ENCODE measurements at places on chromosomes 7 and 10. TPM values are rescaled to one million over a fixed set of nuclear protein-coding genes. Genes with fewer than 3 reads are reported as not detected.
A peak's percentile ranks its signal among the peaks of the same experiment; 100 is the strongest.

DNA sequence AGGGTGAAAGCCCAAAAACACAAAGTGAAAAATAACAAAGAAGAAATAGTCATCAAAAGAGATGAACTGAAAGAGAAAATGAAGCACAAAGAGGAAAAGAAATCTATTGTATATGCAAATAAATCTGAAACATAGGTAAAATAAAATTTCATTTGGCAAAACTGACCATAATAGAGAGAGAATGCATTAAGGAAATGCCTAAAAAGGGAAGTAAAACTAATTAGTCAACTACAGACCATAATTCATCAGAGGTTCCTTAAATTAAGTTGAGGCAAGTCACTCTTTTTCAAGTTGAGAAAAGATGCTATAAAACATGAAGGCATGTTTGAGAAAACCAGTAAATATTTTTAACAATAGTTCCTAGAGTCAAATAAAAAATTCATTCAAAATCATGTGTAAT is 233.3 kb downstream of the LRRN3 start:
- no peak overlapping the region for H3K4me3 ChIP-seq
- H3K27ac ChIP-seq: no peak overlapping the region
- no peaks in the 10 kb centered on the region for H3K36me3 ChIP-seq

DNA sequence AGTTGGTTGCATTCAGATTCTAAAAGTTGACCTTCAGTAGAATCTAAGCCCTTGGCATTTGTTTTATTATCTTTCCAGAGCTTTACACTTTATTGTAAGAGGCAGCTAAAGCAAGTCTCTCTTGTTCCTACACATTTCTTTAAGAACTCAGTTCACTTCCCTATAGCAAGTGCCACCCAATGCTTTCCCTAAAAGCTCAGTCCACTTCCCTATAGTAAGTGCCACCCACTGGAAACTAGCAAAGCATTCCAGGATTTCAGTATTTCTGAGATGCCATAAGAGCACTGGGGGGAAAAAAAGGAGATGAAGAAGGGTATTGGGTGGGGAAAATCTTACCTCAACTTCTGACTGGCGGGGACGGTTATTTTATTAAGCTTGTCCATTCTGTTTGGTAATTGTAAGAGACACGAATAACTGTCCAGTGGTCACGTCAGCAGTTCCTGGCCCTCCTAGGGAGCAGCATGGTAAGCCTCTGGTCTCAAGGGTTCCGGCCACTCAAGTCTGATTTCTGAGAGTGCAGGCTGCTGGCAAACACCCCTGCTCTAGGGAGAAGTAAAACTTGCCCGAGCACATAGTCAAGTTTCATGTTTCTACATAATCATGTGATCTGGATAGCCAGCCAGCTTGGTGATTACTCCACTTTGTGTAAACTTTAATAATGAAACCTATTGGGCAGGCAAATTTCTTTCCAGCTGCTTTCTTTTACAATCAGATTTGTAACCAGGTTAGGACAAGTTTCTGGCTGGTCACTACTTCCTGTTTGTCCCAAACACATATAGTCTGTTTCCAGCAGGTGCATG is at the start of gene BLNK:
BLNK (minus strand) TSS at position 554 of the 800 bp plus-strand sequence; CDS start at position 383, 171 bp downstream.
- no peaks in the 10 kb centered on the region for H3K36me3 ChIP-seq
- H3K27me3 ChIP-seq: no peaks in the 10 kb centered on the region
- peak; percentile 85 for DNase-seq

Gene JAKMIP3
- 0.32 TPM for total RNA-seq

Gene MYO1G
- 21.0 TPM for total RNA-seq

GRCh38 chr7:112358513-112358912 is 91.7 kb upstream of the IFRD1 start:
- H3K27me3 ChIP-seq: no peaks in the 10 kb centered on the region
- peaks cover 14% of the 10 kb centered on the region for H3K4me1 ChIP-seq
- DNase-seq: no peak
- no peak overlapping the region for H3K4me3 ChIP-seq

DNA sequence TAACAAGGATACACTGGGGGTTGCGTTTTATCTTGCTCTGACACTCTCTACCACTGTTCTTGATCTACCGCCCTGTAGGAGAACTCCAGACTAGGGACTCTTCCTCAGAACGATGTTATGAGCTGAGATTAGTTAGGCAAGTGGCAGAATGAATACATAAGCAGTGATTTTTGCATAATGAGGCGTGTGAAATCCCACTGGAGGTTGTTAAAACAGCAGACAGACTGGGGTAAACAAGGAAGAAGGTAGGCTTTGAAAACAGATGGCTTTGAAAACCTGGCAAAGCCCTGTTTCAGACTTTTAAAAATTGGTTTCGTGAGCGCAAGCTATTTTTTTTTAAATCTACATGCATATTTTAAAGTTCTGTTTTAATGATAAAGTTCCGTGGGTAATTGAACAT is 785.2 kb downstream of the TYW1 start:
- no peaks in the 10 kb centered on the region for H3K4me1 ChIP-seq
- H3K27ac ChIP-seq: no peak overlapping the region
- H3K27me3 ChIP-seq: no peaks in the 10 kb centered on the region
- H3K36me3 ChIP-seq: no peaks in the 10 kb centered on the region
- DNase-seq: no peak

Gene AVL9
- 31.3 TPM for total RNA-seq

DNA sequence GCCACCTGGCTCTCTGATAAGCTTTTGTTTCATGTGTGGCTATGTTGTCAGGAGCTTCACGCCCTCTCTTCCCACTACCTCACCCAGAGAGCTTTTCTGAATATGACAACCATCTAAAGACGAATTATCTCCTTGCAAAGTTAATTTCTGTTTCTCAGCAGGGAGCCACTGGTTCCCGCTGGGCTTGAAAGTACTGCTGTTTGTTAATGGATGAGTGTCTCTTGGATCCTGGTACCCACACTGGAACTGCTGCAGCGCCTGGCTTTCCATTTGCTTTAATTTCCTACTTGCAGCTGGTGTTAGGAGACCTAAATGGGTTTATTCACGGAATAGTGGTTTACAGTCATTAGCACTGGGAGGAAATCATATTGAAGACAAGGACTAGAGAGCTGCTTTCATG is 267.9 kb upstream of the LRGUK start:
- H3K27ac ChIP-seq: no peak overlapping the region
- H3K4me3 ChIP-seq: no peak overlapping the region
- no peaks in the 10 kb centered on the region for H3K36me3 ChIP-seq
- H3K27me3 ChIP-seq: no peaks in the 10 kb centered on the region

- H3K27ac ChIP-seq: no peak overlapping the region
- H3K36me3 ChIP-seq: peaks cover 38% of the 10 kb centered on the region
- no peaks in the 10 kb centered on the region for H3K4me1 ChIP-seq
- H3K4me3 ChIP-seq: peak overlapping the region; percentile 91
- DNase-seq: no peak
- H3K27me3 ChIP-seq: no peaks in the 10 kb centered on the region
These were observed 1.4 kb downstream of the HPS1 start for GRCh38 chr10:98445200-98445812.

Gene PUS7
- total RNA-seq: 10.9 TPM

DNA sequence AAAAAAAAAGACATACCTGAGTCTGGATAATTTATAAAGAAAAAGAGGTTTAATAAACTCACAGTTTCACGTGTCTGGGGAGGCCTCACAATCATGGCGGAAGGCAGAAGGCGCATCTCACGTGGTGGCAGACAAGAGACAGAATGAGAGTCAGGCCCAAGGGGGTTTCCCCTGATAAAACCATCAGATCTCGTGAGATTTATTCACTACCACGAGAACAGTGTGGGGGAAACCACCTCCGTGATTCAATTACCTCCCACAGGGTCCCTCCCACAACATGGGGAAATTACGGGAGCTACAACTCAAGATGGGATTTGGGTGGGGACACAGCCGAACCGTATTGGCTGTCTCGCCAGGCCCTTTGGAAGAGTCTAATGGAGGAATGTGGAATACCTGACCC is 9.0 kb upstream of the MAFK start:
- no peaks in the 10 kb centered on the region for H3K4me1 ChIP-seq
- H3K4me3 ChIP-seq: no peak overlapping the region
- no peaks in the 10 kb centered on the region for H3K36me3 ChIP-seq
- H3K27ac ChIP-seq: no peak overlapping the region

Gene TIMM23B
- 15.3 TPM for total RNA-seq

Gene CDC14C
- total RNA-seq: not detected

DNA sequence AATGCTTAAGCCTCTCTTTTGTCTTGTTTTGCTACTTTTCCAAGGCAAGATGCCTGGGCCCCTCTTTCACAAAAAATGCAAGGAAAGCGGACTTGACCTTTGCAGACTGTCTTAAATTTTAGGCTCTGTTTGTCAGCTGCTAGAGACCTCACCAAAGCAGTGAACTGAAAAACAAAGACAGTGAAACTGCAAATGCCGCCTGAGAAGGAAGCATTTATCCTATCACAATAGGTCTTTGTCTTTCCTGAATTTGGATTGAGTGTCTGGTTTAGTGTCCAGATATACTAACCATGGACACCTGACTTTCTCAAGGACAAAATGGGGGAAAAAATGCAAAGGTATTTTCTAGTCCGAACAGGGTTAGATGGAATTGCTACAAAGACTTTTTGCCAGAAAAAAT is 256.9 kb downstream of the INHBA start:
- H3K4me3 ChIP-seq: no peak overlapping the region
- H3K27ac ChIP-seq: no peak overlapping the region

GRCh38 chr7:19526639-19527038 is 182.2 kb downstream of the POLR1F start:
- H3K27ac ChIP-seq: no peak overlapping the region
- H3K4me3 ChIP-seq: no peak overlapping the region
- no peaks in the 10 kb centered on the region for H3K27me3 ChIP-seq
- no peaks in the 10 kb centered on the region for H3K4me1 ChIP-seq
- no peaks in the 10 kb centered on the region for H3K36me3 ChIP-seq
- DNase-seq: no peak

DNA sequence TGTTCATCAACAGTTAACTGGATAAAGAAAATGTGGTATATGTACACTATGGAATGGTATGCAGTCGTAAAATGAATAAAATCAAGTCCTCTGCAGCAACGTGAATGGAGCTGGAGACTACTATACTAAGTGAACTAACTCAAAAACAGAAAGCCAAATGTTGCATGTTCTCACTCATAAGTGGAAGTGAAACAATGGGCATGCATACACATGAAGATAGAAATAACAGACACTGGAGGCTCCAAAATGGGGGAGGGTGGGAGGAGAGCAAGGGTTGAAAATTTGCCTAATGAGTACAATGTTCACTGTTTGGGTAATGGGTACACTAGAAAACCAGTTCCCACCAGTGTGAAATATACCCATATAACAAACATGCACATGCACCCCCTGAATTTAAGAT is 179.5 kb downstream of the ZWINT start:
- no peaks in the 10 kb centered on the region for H3K27me3 ChIP-seq
- H3K4me3 ChIP-seq: no peak overlapping the region
- H3K36me3 ChIP-seq: no peaks in the 10 kb centered on the region
- H3K27ac ChIP-seq: no peak overlapping the region
- no peaks in the 10 kb centered on the region for H3K4me1 ChIP-seq
- no peak for DNase-seq

DNA sequence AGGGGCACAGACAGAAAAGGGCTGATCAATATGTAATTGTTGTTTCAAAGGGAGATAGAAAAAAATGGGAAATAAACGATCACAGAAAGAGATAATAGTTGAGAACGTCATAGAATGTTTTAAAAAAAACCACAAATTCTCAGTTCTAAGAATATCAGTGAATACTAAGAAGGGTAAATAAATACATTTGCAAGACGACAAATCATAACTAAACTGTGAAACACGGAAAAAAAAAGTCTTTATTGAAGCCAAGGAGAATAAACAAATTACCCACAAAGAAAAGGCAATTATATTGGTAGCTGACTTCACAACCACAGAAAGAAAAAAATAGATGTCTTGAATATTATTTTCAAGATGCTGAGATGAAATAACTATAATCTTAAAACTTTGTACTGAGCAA is 305.2 kb upstream of the STEAP1 start:
- no peaks in the 10 kb centered on the region for H3K27me3 ChIP-seq
- no peak overlapping the region for H3K4me3 ChIP-seq
- no peaks in the 10 kb centered on the region for H3K36me3 ChIP-seq
- no peak for DNase-seq

Gene ARHGAP22
- total RNA-seq: 6.8 TPM

- H3K27ac ChIP-seq: no peak overlapping the region
- H3K4me1 ChIP-seq: no peaks in the 10 kb centered on the region
- H3K27me3 ChIP-seq: no peaks in the 10 kb centered on the region
These were observed 214.1 kb downstream of the USP6NL start for GRCh38 chr10:11397077-11397965.

DNA sequence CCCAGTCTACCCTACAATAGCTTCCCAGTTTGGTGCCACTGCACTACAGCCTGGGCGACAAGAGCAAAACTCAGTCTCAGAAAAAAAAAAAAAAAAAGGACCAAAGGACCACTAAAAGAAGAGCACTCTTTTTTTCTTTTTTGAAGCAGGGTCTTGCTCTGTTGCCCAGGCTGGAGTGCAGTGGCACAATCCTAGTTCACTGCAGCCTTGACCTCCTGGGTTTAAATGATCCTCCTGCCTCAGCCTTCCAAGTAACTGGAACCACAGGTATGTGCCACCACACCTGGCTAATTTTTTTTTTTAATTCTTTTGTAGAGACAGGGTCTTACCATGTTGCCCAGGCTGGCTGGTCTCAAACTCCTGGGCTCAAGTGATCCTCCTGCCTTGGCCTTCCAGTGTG is 14.0 kb downstream of the PLAU start:
- H3K27me3 ChIP-seq: no peaks in the 10 kb centered on the region
- H3K36me3 ChIP-seq: no peaks in the 10 kb centered on the region
- H3K27ac ChIP-seq: no peak overlapping the region
- H3K4me3 ChIP-seq: no peak overlapping the region
- no peaks in the 10 kb centered on the region for H3K4me1 ChIP-seq
- no peak for DNase-seq

DNA sequence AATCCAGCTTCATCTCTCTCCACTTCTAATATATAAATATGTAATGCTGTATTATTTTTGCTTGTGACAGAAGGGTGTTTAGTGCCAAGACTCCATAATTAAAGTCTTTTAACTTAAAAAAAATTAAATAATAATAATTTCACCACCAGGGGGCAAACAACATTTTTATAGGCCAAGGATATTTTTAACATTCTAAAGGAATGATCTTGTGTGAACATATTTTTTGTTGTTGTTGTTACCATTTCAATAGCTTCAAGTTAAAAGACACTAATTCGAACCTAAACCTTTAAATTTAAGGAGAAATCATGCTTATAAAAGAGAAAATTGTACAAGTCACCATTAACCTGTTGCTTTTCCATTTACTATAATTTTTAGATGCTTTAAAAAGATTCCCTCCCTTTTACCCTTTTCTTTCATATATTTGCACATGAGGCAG is 7.5 kb upstream of the DNAJC1 start:
- H3K4me3 ChIP-seq: no peak overlapping the region
- peaks cover 3% of the 10 kb centered on the region for H3K4me1 ChIP-seq
- H3K36me3 ChIP-seq: no peaks in the 10 kb centered on the region

Data from upper lobe of right lung (tissue), 1 donor.